Sigmoid colon (tissue), 7 donors: ENCODE measurements at places on chromosomes 1 and 21. TPM values are rescaled to one million over a fixed set of nuclear protein-coding genes. Genes with fewer than 3 reads are reported as not detected.

The NR0B2 gene
- total RNA-seq, result not detected

The MSH4 gene
- 0.71 TPM for total RNA-seq

- DNase-seq, result no peak
- no peak overlapping the region for H3K27ac ChIP-seq
- H3K4me3 ChIP-seq, result no peak overlapping the region
- peaks cover 8% of the 10 kb centered on the region for H3K27me3 ChIP-seq
Observed at GRCh38 chr21:42312626-42313104, 2.5 kb downstream of the TFF3 start.

DNA sequence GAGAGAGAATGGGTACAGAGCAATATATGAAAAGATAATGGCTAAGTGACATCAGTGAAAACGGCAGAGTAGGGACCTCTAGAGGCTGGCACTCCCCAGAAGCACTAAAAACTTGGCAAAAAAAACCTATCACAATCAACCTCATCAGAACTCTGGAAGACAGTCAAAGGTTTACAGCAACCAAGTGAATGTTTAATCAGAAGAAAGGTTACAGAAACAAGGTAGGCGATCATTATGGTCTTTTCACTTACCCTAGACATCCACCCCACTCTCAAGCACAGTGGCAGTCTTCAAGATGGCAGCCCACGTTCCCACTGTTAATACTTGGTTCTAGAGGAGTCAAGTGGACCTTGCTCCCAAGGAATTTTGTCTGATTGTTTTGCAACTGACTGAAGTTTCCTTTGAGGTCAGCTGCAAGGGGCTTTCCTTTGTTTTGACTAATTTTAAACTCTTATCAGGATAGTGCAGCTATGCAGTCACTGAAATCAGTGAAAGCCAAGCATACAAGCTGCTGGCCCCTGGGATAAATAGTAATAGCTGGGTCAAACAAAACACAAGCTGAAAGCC is 7.2 kb downstream of the KIFAP3 start:
- no peak for DNase-seq
- peaks cover 4% of the 10 kb centered on the region for H3K4me1 ChIP-seq
- no peak overlapping the region for H3K4me3 ChIP-seq

DNA sequence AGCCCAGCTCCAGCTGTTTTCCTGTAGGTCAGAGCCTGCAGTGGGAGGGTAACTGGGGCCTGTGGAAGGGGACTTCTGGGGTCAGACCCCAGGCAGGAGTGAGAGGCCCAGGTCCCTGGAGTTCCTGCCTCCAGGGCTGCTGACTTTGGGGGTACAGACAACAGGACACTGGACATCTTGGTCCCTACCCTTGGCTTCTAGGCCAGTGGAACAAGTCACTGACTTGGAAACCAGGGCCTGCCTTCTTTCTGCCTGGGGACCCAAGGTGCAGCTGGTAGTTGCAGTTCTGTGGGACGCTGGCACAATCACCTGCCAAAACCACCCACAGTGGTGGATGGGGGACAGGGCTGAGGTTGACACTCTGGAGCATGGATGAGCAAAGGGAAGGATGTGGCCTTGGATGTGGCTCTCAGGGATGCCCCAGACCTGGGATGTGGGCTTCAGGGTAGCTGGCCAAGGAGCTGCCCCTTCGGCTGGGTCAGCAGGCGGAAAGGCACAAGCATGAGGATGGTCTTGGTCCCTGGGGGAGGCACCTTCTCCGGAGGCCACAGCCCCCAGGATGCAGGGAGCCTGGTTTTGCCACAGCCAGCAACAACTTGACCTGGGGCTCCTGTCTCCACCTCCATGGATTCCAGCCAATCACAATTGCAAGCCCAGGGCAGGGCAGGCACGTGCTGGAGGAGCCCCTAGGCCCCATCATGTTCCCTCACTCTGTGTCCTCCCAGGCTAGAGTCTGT is 5.8 kb downstream of the JMJD4 start:
- peaks cover 19% of the 10 kb centered on the region for H3K36me3 ChIP-seq
- peaks cover 37% of the 10 kb centered on the region for H3K4me1 ChIP-seq
- H3K27ac ChIP-seq, result peak overlapping the region; percentile 79
- DNase-seq, result no peak
- no peaks in the 10 kb centered on the region for H3K27me3 ChIP-seq

DNA sequence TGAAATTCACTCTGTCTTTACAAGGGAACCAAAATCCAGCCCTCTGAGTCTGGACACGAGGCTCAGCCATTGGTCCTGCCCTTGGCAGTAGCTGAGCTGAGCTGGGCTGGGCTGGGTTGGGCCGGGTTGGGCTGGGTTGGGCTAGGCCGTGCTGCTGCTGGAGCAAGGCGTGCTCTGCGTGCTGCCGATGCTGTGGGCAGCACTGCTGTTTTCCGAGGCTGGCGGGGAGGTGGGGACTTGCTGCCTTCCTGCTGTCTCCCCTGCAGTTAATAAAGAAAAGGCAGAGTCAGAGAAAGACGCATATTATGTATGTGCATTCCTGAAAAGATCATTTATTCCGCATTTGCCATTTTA is 182.9 kb downstream of the CDC7 start:
- peak overlapping the region; percentile 54 for H3K27ac ChIP-seq
- no peak overlapping the region for H3K4me3 ChIP-seq
- no peaks in the 10 kb centered on the region for H3K36me3 ChIP-seq
- H3K4me1 ChIP-seq, result peaks cover 26% of the 10 kb centered on the region
- DNase-seq, result no peak

- no peak for DNase-seq
- no peak overlapping the region for H3K4me3 ChIP-seq
- no peaks in the 10 kb centered on the region for H3K27me3 ChIP-seq
- H3K36me3 ChIP-seq, result peaks cover 10% of the 10 kb centered on the region
- H3K4me1 ChIP-seq, result peaks cover 12% of the 10 kb centered on the region
Observed at GRCh38 chr1:24536391-24536840, 19.5 kb upstream of the NCMAP start.
